ENCODE measurements at places on chromosomes 3 and 15.

- DNase-seq, result no peak
These were observed 105.5 kb upstream of the IL12A start for GRCh38 chr3:159882790-159883779.

DNA sequence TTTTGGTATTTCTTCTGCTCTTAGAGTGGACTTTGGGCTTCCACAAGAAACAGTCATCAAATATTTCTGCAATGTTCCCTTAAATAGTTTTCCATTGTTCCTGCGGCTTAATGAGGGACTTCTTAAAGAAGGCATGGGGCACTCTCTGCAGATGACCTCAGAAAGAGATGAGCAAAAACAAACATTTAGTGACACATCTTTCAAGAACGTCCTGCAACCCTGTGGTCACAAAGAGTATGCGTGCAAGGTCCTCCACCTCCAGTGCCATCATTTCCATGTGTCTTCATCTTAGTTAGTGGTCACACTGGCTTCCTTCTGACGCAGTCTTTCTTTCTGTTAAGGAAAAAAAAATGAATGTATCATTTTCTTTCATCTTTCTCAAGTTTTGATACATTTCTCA is 56.2 kb downstream of the GREM1 start:
- no peak for DNase-seq

GRCh38 chr3:149771652-149772271 is 19.5 kb upstream of the COMMD2 start:
- no peak for DNase-seq

DNA sequence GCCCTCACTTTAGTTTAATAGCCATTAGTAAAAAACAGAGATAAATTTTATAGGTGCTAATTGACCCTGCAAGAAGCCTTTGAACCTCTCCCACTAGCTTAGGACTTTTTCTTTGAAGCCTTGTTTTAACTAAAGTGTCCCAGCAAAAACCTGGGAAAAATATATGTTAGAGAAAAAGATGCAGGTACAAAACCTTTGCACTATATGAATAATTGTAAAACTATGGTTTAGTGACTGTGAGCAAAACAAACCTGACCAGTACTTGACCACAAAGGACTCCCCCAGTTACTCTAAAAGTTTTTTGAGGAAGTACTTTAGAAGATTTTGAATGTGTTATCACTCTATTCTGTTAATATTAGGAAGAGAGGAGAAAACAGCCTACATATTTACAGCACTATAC is 123.3 kb upstream of the TP63 start:
- no peak for DNase-seq

DNA sequence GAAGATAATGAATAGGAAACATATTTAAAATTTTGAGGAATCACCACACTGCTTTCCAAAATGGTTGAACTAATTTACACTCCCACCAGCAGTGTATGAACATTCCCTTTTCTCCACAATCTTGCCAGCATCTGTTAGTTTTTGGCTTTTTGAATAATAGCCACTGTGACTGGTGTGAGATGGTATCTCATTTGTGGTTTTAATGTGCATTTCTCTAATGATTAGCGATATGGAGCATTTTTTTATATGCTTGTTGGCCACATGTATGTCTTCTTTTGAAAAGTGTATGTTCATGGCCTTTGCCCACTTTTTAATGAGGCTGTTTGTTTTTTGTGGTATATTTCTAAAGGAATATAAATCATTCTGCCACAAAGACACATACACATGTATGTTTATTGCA is 166.3 kb downstream of the NECTIN3 start:
- no peak for DNase-seq

DNA sequence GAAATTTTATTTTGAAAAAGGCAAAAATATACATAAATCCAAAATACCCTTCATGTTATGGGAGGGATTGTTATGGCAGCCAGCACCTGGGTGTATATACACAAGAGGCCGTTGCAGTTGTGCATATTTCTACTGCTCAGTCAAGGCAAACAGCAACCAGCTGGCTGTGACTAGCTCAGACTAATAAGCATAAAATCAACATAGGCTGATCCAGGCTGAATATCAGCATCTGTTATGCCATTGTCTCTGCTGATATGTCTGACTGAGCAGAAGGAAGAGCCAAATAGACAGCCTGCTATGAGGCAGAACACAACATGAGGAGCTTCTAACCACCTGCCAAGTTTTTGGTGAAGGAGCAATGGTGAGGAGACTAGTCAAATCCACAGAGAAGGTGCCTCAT is 457.5 kb upstream of the ALCAM start:
- DNase-seq, result peak; percentile 39

DNA sequence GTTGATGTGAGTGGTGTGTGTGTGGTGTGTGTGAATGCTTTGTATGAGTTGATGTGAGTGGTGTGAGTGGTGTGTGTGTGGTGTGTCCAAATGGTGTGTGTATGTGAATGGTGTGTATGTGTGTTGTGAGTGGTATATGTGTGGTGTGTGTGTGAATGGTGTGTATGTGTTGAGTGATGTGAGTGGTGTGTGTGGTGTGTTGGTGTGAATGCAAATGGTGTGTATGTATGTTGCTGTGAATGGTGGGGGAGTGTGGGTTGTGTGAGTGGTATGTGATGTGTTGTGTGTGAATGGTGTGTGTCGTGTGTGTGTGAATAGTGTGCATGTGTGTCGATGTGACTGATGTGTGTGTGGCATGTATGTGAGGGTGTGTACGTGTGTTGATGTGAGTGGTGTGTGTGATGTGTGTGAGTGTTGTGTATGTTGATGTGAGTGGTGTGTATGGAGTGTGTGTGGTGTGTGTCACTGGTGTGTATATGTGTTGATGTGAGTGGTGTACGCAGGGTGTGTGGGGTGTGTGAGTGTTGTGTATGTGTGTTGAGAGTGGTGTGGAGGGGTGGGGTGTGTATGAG is 40.6 kb downstream of the ARNT2 start:
- DNase-seq, result no peak

- no peak for DNase-seq
These were observed 172.8 kb downstream of the USP13 start for GRCh38 chr3:179825527-179826246.

DNA sequence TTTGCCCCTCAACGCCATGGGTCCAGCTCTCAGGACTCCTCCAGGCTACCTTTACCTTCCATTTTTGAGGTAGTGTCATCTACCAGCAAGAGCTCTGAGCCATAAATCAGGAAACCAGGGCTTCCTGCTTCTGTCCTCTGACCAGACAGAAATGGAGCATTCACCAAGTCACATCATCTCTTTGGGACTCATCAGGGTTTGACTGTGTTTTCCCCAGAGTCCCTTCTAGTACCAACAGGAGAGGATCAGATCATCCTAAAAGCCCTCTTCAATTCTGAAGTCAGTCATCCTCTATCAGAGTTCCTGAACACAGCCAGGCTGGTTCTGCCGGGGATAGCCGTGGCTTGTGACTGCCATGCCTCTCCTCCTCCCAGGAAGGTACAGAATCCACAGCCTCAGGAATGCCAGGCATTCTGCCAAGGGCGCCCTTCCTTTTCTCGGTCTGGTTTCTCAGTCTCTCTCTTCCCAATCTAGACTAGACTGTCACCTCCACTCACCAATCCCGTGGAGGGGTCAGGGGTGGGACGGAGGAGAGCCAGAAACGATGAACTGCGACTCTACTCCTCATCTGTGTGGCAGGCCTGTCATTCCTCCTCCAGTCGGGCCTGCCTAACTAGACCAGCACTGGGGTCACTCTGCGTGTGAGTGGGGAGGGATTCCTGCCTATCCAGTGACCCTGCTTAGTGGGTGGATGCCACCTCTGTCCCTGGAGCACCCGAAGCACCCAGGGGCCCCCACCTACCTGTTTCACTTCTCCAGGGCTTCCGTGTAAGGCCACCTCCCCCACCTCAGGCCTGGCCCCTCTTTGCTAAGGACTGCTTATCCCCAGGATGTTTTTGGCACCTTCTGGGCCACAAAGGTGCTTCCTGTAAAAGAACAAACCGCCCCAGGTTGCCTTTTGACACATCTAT is 30.9 kb downstream of the CCNL1 start:
- no peak for DNase-seq

GRCh38 chr3:62445275-62445674 is 71.9 kb upstream of the FEZF2 start:
- no peak for DNase-seq

GRCh38 chr3:79517766-79518413 is 249.9 kb downstream of the ROBO1 start:
- DNase-seq, result no peak

DNA sequence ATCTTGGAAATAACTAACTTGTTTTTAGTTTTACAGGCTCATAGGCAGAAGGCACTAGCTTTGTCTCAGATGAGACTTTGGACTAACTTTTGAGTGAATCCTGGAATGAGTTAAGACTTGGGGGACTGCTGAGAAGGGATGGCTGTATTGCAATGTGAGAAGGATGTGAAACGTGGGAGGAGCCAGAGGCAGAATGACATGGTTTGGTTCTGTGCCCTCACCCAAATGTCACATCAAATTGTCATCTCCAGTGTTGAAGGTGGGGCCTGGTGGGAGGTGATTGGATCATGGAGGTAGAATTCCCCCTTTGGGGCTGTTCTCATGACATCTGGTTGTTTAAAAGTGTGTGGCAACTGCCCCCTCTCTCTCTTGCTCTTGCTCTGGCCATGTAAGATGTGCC is 28.8 kb upstream of the CCDC50 start:
- no peak for DNase-seq
